ENCODE measurements at places on chromosomes 7 and 10.

- DNase-seq, result no peak
These were observed 899.1 kb upstream of the ZWINT start for GRCh38 chr10:57260175-57260574.

GRCh38 chr7:29641651-29642050 is 78.0 kb downstream of the PRR15 start:
- no peak for DNase-seq

- no peak for DNase-seq
These were observed 5.4 kb downstream of the PTCD1 start for GRCh38 chr7:99433158-99433557.

DNA sequence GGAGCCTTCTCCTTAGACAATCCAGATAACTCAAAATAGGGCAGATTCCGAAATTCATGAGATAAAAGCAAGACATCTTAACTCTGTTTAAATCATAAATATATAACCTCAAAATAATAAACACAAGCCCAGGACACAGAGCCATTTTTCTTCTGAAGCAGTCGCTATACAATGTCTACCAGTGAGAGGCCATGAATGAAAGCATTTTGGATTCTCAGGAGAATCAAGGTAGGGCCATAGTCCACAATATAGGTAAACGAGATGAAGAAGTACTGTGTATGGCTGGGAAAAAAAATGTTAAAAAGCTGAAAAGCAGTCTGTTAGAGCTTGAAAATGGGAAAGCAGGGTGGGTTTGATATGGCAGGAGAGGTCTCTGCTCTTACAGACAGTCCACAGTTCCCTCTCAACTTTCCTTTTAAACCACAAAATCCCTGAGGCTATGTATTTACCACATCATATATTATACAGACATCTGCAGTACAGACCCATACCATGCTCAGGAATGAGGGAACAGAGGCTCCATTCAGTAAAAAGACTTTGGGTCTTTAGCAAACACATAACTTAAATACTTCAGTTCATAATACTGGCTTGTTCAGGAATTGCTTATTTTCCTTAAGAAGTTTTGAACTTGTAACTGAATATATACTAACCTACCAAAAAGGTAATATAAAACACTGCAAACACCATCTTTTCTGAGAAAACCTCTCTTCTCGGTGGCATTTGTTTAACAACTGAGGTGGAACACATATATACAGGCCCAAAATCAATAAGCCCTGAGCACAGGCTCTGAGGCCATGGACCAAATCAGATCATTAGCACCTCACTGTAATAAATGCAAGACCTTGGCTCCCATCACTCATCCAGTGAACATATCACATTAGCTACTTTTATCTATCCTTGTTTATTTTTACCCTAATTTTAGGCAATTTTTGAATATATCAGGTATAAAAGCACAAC is 109.3 kb downstream of the SORBS1 start:
- no peak for DNase-seq

DNA sequence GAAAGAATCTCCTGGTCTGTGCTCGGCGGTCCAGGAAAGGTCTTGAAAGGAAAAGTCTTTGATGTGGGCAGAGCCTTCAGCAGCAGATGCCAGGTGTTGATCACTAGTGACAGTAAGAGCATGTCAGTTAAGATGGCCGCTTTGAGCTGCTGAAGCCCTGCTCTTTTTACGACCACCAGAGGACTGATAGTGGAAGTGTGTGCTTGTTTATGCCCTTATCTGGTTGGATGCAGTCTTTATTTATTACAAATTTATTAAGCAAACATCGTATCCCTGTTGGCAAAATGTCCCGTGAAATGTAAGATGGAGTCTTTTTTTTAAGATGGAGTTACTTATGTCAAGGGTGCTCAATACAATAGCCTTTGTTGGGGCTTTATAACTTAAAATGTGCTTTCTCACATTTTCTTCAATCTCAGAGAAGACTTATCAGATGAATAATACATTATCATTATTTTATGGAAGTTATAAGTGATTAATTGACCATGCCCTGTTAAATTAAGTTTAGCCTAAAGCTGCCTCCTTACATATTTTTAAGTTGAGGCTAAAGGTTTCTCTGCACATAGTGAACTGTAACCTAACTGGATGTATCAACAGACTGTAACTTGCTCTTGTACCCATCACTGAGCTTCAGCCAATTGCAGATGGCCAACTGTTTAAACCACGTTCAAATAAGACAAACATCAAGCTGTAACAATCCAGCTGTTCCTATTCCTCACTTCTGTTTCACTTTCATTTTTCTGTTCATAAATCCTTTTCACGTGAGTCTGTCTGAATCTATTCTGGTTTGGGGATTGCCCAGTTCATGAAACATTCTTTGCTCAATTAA is 97.4 kb upstream of the PIK3CG start:
- DNase-seq, result no peak

DNA sequence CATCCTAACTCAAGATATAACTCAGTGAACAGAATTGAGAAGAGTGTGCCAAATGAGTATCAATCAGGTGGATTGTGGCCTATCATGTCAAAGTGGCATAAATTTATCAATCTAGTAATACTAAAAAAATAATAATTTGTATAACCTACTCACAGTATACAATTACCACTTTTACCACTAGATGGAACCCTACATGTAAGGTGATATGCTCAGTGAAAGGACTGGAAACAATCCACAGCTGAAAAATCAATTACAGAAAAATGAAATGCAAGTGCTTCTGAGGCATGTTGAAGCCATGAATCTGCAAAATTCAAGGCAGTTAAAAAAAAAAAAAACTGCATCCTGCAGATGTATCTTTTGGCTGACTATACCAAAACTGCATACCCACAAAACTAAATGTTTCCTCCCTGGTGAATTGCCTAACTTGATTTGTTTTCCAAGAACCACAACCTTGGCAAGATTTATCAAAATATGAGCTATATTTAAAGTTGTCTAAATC is 13.9 kb downstream of the ARHGAP19 start:
- peak; percentile 49 for DNase-seq

DNA sequence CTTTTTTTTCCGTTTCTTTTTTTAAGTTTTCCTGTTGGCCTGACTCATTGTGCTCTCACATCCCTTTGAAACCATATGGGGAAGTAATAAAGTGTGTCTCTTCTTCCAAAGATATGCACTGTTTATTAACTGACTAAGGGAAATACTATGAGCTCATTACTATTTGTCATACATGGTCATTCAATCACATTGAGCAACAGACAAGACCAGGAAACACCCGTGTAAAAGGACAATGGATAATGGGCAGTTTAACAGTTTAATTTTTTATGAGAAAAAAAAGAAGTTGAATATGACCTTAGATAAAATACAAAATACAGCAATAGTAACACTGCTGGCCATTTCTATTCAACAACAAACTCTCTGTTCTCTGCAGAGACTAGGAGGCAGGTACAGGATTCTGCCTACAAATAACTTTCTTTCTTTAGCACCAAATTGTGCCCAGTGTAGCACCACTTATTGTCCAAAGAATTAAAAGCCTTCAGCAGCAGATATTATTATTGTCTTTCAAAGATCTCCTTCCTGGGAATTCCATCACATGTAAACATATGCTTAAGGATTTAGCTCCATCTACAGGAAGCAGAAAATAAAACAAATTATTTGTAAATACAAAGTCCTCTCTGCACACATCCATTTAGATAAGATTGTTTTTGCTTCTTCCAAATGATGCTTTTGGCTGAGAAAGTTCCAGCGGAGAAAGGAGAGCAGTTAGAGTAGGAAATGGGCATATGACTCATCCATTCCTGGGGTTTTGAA is 55.0 kb upstream of the AKR1E2 start:
- peak; percentile 21 for DNase-seq
